Stimulated activated CD4-positive, alpha-beta T cell treated with anti-CD3 and anti-CD28 coated beads, Interleukin-1b, Interleukin-23, amount 100 ng/mL, for 48 hours (primary cell): ENCODE measurements at places on chromosomes 6 and 20.
A peak's percentile ranks its signal among the peaks of the same experiment; 100 is the strongest.

DNA sequence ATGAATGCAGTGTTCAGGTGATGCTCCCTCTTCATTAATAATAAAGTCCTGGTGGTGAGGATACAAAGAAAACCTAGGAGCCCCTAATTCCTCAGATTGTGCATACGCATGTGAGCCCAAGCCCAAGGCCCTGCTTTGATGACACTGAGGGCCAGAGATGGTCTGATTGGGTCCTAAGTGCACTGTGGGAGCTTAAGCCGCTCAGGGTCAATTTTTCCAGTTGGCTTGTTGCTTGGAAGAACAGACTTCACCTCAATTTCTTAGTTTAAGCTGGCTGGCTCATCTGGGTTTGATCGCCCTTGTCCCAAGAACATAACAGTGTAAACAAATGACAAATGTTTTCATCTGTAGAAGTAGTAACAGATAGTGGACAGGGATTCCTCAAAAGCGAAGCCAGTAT, 41.4 kb downstream of the INSM1 start:
- DNase-seq, result no peak

DNA sequence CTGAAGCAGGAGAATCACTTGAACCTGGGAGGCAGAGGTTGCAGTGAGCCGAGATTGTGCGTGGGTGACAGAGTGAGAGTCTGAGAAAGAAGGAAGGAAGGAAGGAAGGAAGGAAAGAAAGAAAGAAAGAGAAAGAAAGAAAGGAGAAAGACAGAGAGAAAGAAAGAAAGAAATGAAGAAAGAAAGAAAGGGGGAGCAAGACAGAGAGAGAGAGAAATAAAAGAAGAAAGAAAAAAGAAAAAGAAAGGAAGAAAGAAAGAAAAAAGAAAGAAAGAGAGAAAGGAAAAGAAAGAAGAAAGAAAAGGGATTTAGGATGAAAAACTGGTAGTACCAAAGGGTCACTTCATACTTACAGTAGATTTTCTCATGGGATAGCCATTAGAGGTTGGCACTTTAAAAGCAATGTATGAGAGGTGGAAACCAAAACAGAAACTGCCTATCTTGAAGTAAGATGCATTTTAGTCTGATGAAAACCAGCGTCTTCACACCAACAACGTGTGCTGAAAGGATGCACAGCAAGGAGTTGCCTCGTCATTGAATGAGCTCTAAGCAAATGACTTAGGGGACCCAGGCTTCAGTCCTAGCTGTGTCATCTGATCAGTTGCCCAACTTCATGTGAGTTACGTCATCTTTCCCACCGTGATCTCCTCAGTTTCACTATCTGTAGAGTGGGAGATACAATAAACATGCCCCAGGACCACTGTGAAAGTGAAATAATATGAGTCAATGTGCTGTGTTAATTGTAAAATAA, 133.9 kb upstream of the NEDD9 start:
- DNase-seq, result peak; percentile 67

DNA sequence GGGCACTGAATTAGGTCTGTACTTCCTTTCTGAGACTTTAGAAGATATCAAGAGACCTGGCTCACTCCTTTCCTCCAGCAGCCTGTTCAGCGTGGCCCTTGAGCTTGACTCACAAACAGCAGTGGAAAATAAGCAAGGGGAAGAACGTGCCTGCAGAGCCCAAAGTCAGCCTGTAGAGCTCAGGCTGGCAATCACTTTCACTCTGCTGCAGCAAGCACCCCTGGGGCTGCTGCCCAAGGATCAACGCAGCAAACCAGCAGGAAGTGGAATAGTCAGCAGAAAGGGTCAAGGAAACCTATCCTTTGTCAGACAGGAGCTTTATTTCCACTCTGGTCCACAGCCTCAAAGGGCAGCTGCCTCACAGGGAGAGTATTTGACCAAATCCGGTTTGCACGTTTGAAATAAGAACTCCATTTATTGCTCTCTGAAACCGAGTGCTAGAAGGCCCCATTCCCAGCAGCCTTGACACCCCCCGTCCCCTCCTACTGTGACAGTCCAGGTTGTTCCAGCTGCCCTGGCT, 77.4 kb downstream of the PRDM1 start:
- DNase-seq, result peak; percentile 71

- no peak for DNase-seq
Observed at GRCh38 chr6:4936681-4937041, 67.2 kb downstream of the RPP40 start.

DNA sequence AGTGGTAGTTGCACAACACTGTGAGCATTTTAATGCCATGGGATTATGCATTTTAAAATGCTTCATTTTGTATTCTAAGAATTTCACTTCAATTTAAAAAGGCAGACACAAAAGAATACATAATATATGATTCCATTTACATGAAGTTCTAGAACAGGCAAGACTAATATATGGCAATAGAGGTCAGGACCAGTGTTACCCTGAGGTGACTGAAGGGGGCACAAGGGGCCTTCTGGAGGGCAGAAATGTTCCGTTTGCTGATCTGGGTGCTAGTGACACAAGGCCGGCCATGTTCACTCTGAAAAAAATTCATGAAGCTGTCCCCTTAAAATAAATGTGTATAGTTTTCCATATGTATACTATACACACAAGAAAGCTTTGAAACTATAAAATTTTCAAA, 28.5 kb downstream of the TASP1 start:
- DNase-seq, result no peak

GRCh38 chr6:90500458-90500857, 86.4 kb downstream of the MAP3K7 start:
- DNase-seq, result no peak

- no peak for DNase-seq
Observed at GRCh38 chr6:28349344-28349891, 329 bp upstream of the ZKSCAN3 start.

GRCh38 chr6:87181903-87182302, 26.5 kb downstream of the ZNF292 start:
- DNase-seq, result no peak

- DNase-seq, result peak; percentile 88
Observed at GRCh38 chr6:14542670-14543366, 425.2 kb downstream of the CD83 start.

- DNase-seq, result no peak
Observed at GRCh38 chr6:151166180-151166579, 73.6 kb upstream of the AKAP12 start.

DNA sequence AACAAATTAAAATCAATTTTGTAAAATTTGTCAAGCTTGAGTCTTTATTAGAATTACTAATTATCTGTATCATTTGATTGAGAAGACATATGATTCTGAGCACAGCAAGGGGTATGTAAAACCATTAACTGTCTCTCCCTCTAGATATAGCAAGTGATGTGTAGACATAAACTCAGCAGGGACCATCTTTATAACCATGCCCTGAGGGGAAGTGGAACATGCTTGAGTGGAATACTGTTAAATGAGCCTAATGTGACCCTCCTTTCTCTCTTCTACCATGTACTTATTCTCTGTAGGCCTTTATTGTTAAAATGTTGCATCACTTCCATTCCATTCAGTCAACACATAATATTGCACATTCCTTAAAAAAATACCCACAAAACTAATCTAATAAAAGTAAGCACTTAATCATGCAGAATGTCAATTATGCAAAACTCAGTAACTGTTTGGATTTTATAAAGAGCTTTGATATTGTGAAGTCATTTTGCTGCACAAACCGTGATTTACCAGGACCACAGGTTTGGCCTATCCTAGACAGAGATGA, 896.6 kb upstream of the MANEA start:
- DNase-seq, result no peak

DNA sequence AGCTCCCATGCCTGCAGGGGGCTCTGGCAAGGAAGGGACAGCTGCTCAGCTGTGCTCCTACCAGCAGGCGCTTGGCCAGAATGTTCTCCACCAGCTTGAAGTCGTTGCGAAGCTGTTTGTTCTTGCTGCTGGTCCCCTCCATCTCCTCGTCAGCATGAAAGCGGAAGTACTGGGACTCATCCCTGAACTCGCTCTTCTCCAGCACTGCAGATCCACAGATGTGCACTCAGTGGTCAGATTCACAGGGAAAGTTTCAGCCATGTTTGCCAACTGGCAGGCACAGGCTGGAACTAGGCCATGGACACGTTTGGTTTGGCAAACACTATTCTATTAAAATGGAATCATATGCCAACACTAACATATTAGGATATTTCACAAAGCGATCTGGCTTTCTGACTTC, 167.9 kb downstream of the PREX1 start:
- no peak for DNase-seq

- DNase-seq, result no peak
Observed at GRCh38 chr20:3223651-3223993, 14.3 kb downstream of the ITPA start.

DNA sequence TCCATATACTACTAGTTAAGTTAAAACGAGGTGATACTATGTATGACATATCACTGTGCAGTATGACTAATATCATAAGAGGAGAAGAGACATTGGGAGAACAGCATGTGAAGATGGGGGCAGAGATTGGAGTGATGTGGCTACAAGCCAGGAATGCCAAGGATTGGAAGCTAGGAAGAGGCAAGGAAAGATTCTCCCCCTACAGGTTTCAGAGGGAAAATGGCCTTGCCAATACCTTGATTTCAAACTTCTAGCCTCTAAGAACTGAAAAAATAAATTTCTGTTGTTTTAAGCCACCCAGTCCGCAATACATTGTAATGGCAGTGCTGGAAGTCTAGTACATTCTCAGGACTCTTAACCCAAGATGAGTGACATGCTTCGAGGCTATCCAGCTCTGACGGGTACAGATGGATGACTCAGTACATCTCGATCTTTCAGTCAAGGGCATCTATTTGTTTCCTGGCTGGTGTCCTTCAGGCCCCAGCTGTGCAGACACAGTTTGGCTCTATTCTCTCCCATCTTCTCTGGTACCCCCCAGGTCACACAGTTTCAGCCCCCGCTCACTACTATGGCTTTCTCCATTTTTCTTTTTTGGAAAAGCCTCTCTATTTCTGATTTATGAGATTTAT, 55.5 kb upstream of the THEMIS start:
- no peak for DNase-seq

DNA sequence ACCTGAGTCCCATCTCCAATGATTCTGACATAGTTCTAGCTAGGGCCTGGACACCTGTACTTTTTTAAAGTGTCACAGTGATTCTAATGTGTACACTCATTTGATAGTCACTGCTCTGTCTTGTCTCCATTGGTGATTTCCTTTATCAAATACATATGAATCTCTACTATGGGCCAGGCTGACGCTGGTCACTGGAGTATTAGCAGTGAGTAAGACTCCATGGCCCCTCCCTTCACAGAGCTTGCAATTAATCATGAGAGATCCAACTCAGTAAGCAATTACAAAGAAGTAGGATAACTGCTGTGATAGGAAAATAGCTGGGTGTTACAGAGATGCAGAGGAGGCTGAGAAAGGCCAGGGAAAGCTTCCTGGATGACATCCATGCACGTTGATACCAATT, 19.3 kb upstream of the SASH1 start:
- no peak for DNase-seq

- no peak for DNase-seq
Observed at GRCh38 chr6:80698459-80698858, 592.0 kb downstream of the BCKDHB start.

DNA sequence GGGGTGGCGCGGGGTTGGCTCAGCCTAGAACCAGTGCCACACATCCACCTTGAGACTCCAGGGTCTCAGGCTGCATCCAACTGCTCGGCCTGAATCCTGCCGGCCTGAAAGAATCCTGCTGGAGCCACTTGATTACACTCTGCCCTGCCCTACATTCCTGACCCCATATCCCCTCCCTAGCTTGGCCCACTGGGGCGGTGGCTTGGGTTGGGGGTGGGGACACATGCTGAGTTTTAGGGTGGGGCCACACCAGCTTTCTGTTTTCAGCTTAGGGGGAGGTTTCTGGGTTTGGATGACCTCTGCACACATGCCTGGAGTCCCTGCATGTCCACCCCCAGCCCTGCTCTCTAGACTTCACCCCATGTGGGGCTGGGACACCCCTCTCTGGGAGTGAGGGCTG, 6.8 kb downstream of the ITPR3 start:
- no peak for DNase-seq

GRCh38 chr6:40822619-40823018, 216.4 kb downstream of the UNC5CL start:
- no peak for DNase-seq

GRCh38 chr6:150830439-150831165, 34.9 kb upstream of the MTHFD1L start:
- no peak for DNase-seq

GRCh38 chr20:47338131-47338628, 18.3 kb downstream of the ZMYND8 start:
- DNase-seq, result no peak

- DNase-seq, result no peak
Observed at GRCh38 chr6:90960324-90960723, 373.5 kb upstream of the MAP3K7 start.

GRCh38 chr6:122780114-122780513, 598 bp downstream of the FABP7 start:
- no peak for DNase-seq

GRCh38 chr6:37381579-37381978, 27.8 kb downstream of the RNF8 start:
- DNase-seq, result peak; percentile 4

DNA sequence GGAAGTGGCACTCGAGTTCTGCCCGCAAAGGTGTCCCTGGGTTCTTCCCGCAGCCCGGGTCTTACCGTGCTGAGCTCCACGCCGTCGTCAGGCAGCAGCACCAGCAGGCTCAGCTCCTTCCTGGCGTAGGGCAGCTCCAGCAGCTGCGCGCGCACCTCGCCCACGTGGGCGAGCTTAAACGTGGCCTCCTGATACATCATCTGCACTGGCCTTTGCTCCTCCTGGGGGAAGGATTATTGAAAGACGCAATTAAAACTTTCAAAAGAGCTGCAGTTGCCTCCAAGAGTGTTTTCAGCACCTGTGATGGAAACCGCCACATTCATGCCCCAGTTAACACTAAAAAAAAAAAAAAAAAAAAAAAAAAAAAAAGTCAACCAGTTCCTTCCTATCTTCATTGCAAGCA, 11.3 kb downstream of the SERPINB9 start:
- peak; percentile 79 for DNase-seq

DNA sequence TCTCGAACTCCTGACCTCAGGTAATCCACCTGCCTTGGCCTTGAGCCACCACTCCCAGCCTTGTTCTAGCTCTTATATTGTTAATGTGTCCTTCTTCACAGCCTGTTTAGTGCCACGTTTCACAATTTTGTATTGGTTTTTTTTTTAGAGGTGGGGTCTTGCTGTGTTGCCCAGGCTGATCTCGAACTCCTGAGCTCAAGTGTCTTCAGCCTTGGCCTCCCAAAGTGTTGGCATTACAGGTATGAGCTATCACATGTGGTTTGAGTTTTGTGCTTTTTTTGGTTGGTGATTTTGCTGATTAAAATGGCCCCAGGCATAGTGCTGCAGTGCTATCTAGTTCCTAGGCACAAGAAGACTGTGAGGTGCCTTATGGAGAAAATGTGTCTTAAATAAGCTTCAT, 5.9 kb upstream of the CSTL1 start:
- DNase-seq, result no peak

DNA sequence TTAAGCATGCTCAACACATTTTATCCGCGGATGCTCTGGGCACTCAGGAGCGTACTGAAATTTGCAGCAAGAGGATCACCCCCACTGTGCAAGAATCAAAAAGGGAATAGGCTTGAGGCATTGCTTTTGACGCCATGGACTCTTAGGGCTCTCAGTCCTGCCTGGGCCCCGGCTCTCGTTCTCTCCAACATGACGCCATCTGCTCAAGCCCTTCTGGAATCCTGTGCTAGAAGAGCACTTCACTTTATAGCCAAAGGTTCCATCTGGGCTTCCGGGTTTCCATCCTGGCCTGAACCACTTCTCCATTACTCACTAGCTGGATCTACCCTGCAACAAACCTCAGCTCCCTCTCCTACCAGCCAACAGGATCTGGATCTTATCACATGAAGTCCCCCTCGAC, 105.3 kb downstream of the FOXF2 start:
- no peak for DNase-seq

GRCh38 chr20:16314748-16315159, 258.5 kb downstream of the KIF16B start:
- no peak for DNase-seq

GRCh38 chr6:112502351-112503090, 155.4 kb downstream of the RFPL4B start:
- DNase-seq, result no peak
